ENCODE measurements at places on chromosomes 5 and 9.

DNA sequence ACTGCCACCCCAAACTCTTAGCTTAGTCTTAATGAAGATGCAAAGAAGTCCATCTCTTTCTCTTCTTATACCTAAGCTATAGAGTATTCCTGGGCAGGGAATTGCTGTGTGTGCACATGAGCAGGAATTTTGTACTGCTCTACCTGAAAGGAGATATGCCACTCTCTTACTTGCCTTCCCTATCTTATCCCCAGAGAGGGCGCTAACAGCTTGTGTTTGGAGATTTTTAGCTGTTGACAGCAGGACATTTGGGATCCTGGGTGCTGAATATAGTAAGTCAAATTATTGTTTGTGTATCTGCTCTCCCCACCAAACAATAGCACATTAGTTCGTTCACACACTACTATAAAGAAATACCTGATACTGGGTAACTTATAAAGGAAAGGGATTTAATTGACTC, 159.5 kb downstream of the GABRG2 start:
- DNase-seq: no peak

DNA sequence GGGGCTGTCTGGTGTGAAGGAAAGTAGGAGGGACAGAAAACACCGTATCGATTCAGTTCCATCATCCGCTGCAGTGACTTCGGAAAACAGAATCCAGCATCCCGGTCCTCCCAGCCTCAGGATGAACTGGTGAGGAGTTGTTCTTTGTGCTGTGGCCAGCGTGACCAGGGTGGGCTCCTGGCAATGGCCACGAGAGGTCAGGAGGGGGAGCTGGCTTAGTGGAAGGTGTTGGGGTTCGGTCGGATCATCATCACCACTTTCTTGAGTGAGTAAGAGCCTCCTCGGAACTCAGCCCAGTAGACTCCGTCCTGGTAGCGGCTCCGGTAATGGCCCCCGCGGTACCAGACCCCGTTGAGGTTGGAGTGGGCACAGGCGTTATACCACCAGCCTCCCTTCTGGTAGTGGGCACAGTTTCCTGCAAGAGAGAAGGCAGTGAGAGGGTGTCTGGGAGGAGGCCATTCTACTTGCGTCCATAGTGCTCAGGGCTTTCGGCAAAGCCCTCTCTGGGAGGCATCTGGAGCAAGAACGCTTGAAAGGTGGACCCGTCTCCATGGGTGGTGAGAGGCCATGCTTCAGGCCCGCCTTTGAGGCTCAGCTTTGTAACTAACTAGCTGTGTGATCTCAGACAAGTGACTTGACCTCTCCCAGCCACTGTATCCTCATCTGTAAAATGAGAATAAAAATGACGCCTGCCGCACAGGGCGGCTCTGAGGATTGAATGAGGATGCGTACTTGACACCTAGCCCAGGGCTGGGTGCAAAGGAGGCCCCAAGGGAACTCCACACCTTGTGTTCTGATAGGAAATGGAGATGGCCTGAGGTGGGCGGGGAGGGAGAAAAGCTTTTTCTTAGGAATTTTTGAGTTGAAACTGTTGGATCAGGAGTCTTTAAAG, 33.5 kb downstream of the ANGPTL2 start:
- no peak for DNase-seq

DNA sequence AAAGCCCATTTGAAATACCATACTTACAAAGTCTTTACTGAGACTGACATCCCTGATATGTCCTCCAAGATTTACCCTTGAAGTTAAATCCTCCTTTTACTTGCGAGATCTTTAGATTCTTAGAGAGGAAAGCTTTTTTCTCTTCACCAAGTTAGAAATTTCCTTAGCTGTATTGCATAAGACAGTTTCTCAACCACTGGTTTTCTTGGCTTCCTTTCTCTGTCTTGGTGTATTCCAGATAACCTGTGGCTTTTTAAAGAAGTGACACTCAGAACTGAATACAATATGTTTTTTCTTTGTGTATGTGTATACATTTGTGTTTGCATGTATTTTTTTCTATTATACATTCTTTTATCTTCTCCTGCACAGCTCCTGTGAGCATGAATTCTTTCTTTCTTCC, 65.0 kb downstream of the SNCAIP start:
- no peak for DNase-seq

DNA sequence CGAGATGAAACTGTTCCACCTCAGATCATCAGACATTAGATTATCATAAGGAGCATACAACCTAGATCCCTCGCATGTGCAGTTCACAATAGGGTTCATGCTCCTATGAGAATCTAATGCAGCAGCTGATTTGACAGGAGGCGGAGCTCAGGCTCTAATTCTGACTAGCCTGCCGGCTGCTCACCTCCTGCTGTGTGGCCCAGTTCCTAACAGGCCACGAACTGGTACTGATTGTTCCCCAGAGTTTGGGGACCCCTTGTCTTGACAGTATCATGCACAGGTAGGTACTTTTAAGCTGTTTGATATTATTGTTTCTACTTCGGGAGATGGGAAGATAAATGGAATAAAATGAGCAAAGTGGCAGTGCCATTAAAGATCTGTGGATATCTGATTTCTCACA, 66.9 kb downstream of the ZCCHC7 start:
- DNase-seq: no peak

DNA sequence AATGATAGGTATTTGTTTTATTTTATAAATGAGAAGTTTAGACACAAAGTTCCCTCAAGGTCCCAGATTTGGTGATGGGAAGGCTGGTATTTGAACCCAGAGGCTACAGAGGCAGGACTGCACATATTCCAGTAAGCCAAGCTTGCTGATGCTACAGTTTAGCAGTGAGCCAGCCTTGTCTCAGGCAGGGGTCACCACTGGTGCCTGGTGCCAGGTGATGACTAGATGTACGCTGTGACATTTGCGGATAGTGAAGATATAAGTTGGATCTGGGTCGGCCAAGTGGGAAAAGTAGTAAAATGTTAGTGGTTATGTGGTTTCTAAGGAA, 143.9 kb downstream of the AOPEP start:
- DNase-seq: no peak

DNA sequence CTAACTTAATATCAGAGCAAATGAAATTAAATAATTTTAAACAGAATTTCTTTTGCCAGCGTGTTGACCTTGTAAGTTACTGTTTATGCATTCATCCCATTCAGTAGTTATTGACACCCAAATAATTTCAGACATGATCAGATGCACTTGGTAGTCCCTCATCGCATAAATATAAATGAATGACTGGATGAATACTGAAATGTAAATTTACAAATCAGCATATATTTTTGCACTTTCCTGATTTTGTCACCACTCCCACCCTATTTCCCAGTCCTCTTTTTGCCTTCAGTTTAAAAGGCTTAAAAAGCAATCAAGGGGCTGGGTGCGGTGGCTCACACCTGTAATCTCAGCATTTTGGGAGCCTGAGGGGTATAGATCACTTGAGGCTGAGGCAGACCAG, 17.1 kb upstream of the LIFR start:
- DNase-seq: no peak

- no peak for DNase-seq
Measured at GRCh38 chr5:97074859-97075489, 67.4 kb downstream of the LIX1 start.

DNA sequence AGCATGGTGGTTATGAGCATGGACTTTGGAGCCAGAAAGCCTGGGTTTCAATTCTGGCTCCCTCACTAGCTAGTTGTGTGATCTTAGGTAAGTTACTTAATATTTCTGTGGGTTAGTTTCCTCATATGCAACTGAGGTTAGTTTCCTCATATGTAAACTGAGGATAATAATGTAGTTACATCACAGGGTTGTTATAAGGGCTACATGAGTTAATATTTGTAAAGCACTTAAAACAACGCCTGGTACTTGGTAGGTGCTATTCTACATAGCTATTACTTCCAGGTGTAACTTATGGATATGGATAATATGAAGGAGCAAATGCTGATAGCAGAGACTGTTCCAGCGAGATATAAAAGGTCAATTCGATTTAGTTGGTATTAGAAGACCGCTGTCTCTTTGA, 69.4 kb upstream of the POU5F2 start:
- DNase-seq: no peak

DNA sequence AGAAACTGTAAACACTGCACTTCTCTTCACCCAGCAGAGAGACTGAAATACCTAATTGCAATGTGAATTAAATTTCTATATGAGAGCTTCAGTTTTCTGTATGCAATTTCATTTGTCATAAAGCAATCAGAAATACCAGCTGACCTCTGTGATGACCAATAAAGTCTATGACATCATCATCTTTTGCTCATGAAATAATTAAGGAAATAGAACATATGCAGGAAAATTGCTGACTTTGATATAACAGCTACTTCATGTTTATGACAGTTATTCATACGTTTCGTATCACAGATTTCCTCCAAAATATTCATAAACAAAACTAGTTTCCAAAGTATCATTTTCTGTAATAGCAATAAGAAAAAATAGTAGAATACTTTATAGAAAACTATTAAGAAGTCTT, 652.3 kb downstream of the SLCO4C1 start:
- DNase-seq: no peak

DNA sequence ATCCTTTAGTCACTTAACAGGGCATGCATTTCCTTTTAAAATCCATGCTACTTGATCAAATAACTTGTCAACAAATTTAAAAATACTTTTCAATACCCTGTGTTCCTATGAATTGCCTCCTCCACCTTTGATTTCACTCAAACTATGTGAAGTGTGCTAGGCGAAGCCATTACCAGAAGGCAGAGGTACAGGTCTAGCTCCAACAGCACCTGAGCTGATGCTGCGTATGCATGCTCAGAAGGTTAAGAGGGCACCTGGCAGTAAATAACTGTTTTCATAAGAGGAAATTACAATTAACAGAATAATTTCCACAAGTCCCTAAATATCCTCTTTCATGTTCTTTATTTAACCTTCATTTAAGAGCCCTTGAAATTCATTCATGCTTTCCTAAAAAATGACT, 251.8 kb downstream of the EFNA5 start:
- no peak for DNase-seq

DNA sequence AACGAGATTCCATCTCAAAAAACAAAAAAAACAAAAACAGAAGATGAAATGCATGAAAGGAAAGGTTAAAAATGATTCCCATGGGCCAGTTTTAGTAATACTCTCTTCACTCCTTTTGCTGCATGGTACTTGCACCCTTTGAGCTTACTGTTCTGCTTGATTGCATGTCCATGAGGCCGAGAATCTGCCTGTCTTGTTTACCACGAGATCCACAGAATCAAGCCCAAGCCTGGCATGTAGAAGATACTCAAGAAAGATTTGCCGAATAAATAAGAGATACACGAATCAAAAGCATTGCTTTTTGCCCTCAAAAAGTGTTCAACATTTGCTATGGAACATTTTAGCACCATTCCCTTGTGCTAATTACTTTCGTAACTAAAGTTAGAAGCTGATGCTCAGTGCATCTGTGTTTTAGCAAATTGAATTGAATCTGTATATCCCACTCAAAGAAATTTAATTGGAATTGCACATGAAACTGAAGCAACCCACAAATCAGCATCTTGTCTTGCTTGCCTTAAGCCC, 1.1 kb downstream of the FAXDC2 start:
- DNase-seq: no peak

GRCh38 chr9:35690614-35691333, 1.0 kb upstream of the TPM2 start:
- DNase-seq: no peak

GRCh38 chr9:83238871-83239640, 176.1 kb upstream of the RASEF start:
- no peak for DNase-seq

- no peak for DNase-seq
Measured at GRCh38 chr9:35490155-35490909, 421 bp downstream of the RUSC2 start.

DNA sequence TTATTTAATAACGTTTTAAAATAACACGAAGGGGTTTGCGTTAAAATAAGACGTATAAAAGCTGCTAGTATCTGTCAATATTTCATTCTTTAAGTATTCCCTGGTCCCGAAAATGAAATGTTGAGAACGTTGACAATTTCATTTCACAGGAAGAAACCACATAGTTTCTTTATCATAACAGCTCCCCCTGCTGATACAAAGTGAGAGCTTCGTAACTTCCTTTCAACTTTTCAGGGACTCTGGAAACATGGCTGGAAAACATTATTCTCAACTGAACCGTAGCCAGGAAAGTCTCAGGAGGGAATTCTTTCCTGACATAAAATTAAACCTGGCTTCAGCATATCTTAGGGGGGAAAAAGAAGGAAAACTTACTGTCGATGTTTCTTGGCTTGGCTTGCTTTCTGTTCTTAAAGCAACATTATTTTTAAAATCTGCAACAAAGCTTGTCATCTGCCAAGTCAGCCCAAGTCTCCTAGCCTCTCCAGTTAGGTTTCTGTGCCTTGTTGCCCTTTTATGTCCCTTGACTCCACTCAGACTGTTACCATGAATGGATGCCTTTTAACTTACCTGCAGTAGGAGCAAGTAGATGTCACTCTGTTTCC, 122.9 kb upstream of the DAB2 start:
- DNase-seq: no peak

DNA sequence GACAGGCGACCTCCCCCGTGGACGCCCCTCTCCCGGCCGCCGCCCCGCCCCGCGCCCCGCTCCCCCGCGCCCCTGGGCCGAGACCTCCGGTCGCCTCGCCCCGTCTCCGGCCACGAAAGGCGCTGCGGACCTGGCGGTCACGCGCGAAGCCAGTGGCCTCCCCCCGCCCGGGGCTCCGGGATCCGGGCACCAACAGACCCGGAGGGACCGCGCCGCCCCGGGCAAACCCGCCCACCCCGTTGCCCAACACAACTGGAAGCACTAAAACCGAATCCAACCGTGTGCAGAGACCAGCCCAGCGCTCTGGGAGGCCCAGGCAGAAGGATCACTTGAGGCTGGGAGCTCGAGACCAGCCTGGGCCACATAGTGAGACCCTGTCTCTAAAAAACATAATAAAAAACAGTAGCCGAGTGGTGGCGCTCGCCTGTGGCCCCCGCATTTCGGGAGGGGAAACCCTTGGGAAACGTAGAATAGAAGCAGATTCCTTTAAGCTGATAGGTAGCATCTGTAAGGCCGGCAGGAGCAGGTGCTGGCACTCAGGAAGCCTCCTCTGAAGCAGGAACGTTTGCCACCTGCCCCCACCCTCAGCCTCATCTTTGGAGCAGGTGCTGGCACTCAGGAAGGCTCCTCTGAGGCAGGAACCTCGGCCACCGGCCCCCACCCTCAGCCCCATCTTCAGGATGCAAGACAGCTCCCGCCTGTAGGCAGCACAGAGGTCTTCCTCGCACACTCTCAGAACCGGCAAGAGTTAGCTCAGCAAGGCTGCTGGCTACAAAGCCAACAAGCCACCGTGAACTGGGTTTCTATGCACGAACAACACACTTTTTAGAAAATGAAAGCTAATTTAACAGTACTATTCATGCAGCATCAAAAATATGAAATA, 4.6 kb upstream of the SLC9A3 start:
- DNase-seq: no peak

GRCh38 chr5:71782393-71782770, 63.3 kb downstream of the CARTPT start:
- DNase-seq: no peak

GRCh38 chr5:10854506-10855277, 93.7 kb upstream of the DAP start:
- DNase-seq: no peak
